A549 treated with ZK216348 at 1 μM for 4 hours (cell line): ENCODE measurements at places on chromosomes 16 and 17. TPM values are rescaled to one million over a fixed set of nuclear protein-coding genes. Genes with fewer than 3 reads are reported as not detected.

Gene CRISPLD2
- total RNA-seq = 2.6 to 3.5 TPM (median 3.1 TPM) in 5 replicates

Gene CNGB1
- 0.22 to 0.33 TPM (median 0.29 TPM) in 4 of 5 replicates, not detected in the other for total RNA-seq

Gene PABPN1L
- not detected in 5 replicates for total RNA-seq

Gene SBK1
- 0.17 to 0.45 TPM (median 0.35 TPM) in 5 replicates for total RNA-seq

Gene ARSG
- total RNA-seq = 1.0 to 1.9 TPM (median 1.4 TPM) in 5 replicates

Gene KCNH4
- 0.18 to 0.48 TPM (median 0.33 TPM) in 5 replicates for total RNA-seq

Gene CDRT15
- total RNA-seq = not detected in 5 replicates

Gene UMOD
- total RNA-seq = not detected in 5 replicates

Gene PMFBP1
- 0.07 to 0.28 TPM (median 0.25 TPM) in 3 of 5 replicates, not detected in the others for total RNA-seq

Gene ZNF423
- total RNA-seq = 0.07 to 0.31 TPM (median 0.14 TPM) in 5 replicates

Gene CES1
- 30.8 to 52.0 TPM (median 33.8 TPM) in 5 replicates for total RNA-seq

Gene RNU2-1
- not detected in 5 replicates for total RNA-seq

Gene IGF2BP1
- total RNA-seq = 58.9 to 90.0 TPM (median 79.9 TPM) in 5 replicates

Gene KRTAP4-5
- not detected in 5 replicates for total RNA-seq

Gene CFAP119
- total RNA-seq = 4.3 to 10.0 TPM (median 8.4 TPM) in 5 replicates

Gene CLEC18C
- 0.08 to 0.16 TPM (median 0.12 TPM) in 3 of 5 replicates, not detected in the others for total RNA-seq

Gene SLFN13
- 2.2 to 5.8 TPM (median 5.0 TPM) in 5 replicates for total RNA-seq

Gene TMEM208
- total RNA-seq = 78.6 to 99.6 TPM (median 92.1 TPM) in 5 replicates

Gene SLC9A5
- total RNA-seq = 1.0 to 2.1 TPM (median 1.6 TPM) in 5 replicates

Gene STX4
- total RNA-seq = 48.5 to 73.3 TPM (median 68.5 TPM) in 5 replicates

Gene RRAD
- 12.7 to 26.2 TPM (median 19.9 TPM) in 5 replicates for total RNA-seq

Gene EFNB3
- total RNA-seq = 1.2 to 1.7 TPM (median 1.5 TPM) in 5 replicates

Gene SLC5A2
- total RNA-seq = 0.16 to 0.42 TPM (median 0.25 TPM) in 3 of 5 replicates, not detected in the others

Gene WSCD1
- 1.9 to 3.9 TPM (median 3.3 TPM) in 5 replicates for total RNA-seq

Gene TRPV3
- total RNA-seq = 0.15 to 0.92 TPM (median 0.33 TPM) in 5 replicates

Gene PPY
- total RNA-seq = not detected in 5 replicates

Gene IL34
- total RNA-seq = 0.32 to 0.83 TPM (median 0.43 TPM) in 4 of 5 replicates, not detected in the other

Gene KRTAP3-2
- total RNA-seq = not detected in 5 replicates

Gene TEKT3
- 0.25 TPM in 1 of 5 replicates, not detected in the others for total RNA-seq

Gene CTRB1
- total RNA-seq = not detected in 5 replicates

Gene TBC1D3C
- total RNA-seq = not detected in 5 replicates

Gene NUPR1
- 11.9 to 21.8 TPM (median 15.3 TPM) in 5 replicates for total RNA-seq

Gene TEKT5
- not detected in 5 replicates for total RNA-seq
